A172 (cell line): ENCODE measurements at places on chromosomes 7 and 10. TPM values are rescaled to one million over a fixed set of nuclear protein-coding genes. Genes with fewer than 3 reads are reported as not detected.

DNA sequence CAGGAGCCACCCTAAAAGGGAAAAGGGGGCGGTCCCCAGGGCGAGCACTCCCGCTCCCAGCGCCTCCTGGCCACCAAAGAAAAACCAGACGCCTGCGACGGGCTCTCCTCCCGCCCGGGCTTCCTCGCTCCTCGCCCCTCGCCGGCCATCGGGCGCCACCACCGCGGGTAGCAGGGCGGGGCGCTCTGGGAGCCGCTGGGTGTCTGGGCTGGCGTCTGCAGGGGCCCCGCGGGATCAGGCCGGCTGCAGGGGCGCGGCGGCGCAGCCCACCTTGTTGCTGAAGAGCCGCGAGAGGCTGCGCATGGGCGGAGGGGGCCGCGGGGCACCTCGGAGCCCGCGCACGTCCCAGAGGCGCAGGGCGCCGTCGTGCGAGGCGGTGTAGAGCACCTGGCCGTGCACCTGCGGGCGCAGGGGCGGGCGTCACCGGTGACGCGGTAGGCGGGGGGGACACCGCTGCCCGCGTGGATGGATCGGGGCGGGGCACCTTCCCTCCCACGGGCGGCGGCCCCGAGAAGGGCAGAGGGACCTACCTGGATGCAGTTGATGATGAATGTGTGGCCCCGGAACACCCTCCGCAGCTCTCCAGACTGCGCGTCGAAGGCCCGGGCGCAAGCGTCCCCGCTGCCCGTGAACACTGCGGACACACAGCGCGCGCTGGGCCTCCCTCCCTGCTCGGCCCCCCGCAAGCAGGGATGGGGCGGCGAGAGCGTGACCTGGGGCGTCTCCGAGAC lies 28.3 kb downstream of the WDR86 start:
- no peak for DNase-seq

DNA sequence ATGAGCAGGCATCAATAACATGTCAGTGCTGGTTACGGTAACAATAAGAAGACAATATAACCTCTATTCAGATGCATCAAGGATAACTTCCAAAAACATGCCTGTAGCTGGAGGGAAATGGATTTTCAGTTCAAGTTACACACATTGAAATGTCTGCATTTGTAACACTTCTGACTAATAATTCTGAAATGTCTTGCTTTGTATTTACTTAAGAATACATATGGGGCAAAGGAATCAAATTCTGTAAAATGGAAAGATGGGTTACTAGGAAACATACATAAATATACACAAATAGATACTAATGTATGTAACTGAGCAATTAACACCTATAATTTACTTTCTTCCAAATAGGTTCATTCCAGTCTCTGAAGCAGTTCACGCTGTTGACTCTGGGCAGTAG lies 18.6 kb upstream of the MTPN start:
- no peak for DNase-seq

GRCh38 chr7:151821806-151822540 lies 54.9 kb downstream of the PRKAG2 start:
- DNase-seq: no peak

The LRRC4 gene
- total RNA-seq: 0.34 and 0.50 TPM in 2 replicates

The GPR26 gene
- not detected in 2 replicates for total RNA-seq

DNA sequence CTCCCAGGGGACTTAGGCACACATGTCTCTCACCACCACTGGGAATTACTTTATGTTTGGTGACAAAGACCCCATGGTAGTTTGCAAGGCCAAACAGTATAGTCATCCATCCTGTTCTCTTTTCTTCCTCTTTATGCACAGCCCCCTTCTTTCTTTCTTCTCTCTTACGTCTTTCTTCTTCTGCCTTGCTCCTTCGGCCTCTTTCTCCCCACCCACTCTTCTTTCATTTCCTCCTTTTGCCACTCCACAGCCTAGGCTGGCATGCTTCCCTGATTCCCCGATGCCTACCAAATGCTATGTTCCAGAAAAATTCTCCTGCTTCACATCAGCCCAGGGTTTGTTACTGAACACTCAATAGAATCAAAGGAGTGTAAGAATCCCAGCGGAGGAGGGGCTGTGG lies 62.4 kb upstream of the MKLN1 start:
- DNase-seq: no peak

GRCh38 chr10:44395396-44395795 lies 10.5 kb upstream of the CXCL12 start:
- no peak for DNase-seq

- no peak for DNase-seq
Measured at GRCh38 chr7:139937715-139938114, 108.7 kb downstream of the TBXAS1 start.

The LIPM gene
- not detected in 2 replicates for total RNA-seq

The SORBS1 gene
- total RNA-seq: 0.91 and 2.5 TPM in 2 replicates

The GPR22 gene
- total RNA-seq: not detected in 2 replicates

The BRI3 gene
- total RNA-seq: 107 and 132 TPM in 2 replicates

GRCh38 chr7:26662646-26663045 lies 201.7 kb downstream of the SKAP2 start:
- no peak for DNase-seq

- DNase-seq: no peak
Measured at GRCh38 chr7:47408675-47409074, 173.2 kb downstream of the TNS3 start.

The PON3 gene
- not detected in 2 replicates for total RNA-seq

GRCh38 chr7:155860461-155860839 lies 48.2 kb upstream of the SHH start:
- no peak for DNase-seq

- DNase-seq: no peak
Measured at GRCh38 chr7:43870316-43870715, 999 bp upstream of the MRPS24 start.

GRCh38 chr7:127913686-127914085 lies 117.6 kb downstream of the LRRC4 start:
- DNase-seq: no peak

The ZEB1 gene
- 22.4 and 25.1 TPM in 2 replicates for total RNA-seq

GRCh38 chr10:120456626-120457430 lies at the start of gene PLPP4:
Gene PLPP4 (plus strand): TSS chr10:120457227. CDS start chr10:120457306, 79 bp downstream.
- peak; percentile 30 for DNase-seq

DNA sequence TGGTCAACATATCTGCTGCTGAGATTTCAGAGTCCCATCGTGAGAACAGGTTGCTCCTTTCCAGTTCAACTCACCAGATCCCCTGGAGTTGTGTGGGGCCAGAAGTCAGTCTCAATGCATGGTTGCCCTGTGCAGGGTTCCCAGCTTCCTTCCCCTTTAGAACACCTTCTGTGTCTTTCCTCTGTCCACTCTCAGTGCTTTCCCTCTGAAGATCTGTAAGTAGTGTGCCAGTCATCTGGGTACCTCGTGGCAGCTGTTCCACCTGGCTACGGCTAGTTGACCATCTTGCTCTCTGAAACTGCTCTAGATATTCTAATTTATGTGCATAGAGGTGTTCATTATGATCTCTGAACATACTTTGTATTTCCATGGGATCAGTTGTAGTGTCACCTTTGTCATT lies 36.1 kb upstream of the PRSS37 start:
- no peak for DNase-seq

The SVIL gene
- total RNA-seq: 8.5 and 92.0 TPM in 2 replicates

The IGF2BP3 gene
- total RNA-seq: 64.3 and 74.1 TPM in 2 replicates

DNA sequence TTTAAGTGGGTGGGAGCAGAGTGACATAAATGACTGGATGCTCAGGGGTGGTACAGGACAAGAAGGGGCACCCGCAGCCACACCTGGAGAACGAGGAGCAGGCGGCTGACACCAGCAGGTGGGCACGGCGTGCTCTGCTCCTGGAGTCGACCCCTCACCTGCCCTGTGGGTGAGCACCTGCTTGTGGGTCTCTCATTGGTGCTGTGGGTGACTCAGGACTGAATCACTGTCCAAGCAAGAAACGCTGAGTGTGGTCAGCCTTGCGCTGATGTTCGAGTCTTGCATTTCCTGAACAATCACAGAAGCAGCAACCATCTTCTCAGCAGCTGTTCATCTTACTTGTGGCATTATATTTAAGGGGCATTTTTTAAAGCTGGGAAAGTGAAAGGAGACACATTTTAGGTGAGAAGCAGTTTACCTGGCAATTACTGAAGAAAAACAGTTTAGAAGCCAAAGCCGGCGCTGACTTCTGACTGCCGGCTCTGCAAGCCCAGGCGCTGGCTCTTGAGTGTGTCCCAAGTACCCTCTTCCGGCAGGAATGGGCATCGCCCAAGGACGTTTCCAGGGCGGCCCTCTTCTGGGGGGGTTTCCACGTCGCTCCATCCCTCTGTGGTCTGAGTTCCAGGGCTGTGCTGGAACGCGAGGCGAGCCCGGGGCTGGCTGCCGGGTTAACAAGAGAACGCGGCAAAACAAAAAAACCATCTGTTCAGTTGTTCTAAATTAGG lies 145.2 kb upstream of the PFKP start:
- peak; percentile 75 for DNase-seq

The IFIT1B gene
- total RNA-seq: not detected in 2 replicates

The GIMAP5 gene
- not detected in 2 replicates for total RNA-seq

The MYPN gene
- total RNA-seq: 0.96 and 1.5 TPM in 2 replicates

The METTL27 gene
- 2.3 and 3.1 TPM in 2 replicates for total RNA-seq

The THSD7A gene
- total RNA-seq: 0.21 and 0.89 TPM in 2 replicates
